ENCODE measurements at places on chromosomes 7 and 10.

- DNase-seq: no peak
These were observed 9.1 kb downstream of the FOXK1 start for GRCh38 chr7:4690953-4691856.

GRCh38 chr10:121592155-121592890 lies 5.9 kb downstream of the FGFR2 start:
- no peak for DNase-seq

DNA sequence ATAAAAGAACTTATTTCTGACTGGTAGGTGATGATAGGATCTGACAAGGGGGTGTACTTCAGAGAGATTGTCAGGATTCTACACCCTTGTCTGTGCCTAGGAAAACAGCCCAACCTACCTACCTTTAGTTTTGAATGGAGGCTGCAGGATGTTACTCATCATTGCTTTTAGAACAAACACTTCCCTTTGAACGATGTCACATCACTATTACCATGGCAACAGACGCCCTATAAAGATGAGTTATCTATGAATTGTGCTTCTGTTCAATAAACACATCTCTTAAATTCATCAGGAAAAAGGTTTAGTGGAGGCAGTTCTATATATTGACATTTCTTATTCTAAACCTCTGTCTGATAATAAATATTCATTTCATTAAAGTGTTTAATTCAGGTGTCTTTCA lies 362.4 kb downstream of the CNTNAP2 start:
- DNase-seq: no peak

DNA sequence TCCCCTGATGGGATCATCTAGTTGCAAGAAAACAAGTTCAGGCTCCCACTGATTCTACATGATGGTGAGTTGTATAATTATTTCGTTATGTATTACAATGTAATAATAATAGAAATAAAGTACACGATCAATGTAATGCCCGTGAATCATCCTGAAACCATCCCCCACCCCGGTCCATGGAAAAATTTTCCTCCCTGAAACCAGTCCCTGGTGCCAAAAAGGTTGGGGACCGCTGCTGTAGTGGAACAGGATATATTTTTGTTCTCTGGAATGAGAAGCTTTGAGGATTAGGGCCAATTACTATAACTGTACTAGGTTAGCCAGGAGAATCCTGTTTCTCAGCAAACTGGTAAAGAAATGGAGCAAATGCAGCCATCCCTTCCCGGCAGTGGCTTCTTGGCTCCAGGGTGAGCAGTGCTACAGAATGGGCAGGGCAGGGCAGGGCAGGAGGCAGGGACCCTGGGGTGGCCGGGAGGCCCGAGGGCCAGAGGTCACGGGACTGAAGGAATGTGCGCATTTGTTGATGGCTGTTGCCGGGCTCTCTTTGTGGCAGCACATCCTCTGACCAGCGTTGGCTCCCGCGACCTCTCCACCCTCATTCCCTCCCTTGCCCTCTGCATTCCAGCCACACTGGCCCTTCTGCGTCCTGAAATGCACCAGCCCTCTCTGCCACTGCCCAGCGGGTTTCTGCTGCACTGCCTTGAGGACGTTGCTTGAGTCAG lies 162.3 kb upstream of the NPS start:
- DNase-seq: no peak

- DNase-seq: no peak
These were observed 166.2 kb downstream of the CHCHD3 start for GRCh38 chr7:132915647-132916046.

- no peak for DNase-seq
These were observed 102.4 kb upstream of the LRGUK start for GRCh38 chr7:134024739-134025138.

DNA sequence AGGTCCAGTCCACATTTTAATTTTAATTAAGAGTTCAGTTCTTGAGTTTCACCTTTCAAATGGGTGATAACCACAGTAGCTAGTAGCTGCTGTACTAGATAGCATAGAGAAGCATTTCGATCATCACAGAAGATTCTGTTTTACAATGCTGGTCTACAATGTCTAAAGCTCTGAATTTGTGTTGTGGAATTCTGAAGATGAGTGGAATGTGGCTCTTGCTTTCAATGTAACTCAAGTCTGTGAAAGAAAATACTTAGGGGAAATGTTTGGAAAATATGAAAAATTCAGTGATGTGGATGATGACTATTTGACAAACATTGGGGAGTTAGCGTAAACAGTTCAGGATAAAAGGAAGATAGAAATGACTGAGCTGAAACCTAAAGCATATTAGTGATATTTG lies 139.4 kb downstream of the GNAT3 start:
- no peak for DNase-seq

GRCh38 chr10:127874671-127875448 lies 17.9 kb downstream of the CLRN3 start:
- no peak for DNase-seq

- no peak for DNase-seq
These were observed 352.6 kb downstream of the PRPF18 start for GRCh38 chr10:13939391-13939790.

DNA sequence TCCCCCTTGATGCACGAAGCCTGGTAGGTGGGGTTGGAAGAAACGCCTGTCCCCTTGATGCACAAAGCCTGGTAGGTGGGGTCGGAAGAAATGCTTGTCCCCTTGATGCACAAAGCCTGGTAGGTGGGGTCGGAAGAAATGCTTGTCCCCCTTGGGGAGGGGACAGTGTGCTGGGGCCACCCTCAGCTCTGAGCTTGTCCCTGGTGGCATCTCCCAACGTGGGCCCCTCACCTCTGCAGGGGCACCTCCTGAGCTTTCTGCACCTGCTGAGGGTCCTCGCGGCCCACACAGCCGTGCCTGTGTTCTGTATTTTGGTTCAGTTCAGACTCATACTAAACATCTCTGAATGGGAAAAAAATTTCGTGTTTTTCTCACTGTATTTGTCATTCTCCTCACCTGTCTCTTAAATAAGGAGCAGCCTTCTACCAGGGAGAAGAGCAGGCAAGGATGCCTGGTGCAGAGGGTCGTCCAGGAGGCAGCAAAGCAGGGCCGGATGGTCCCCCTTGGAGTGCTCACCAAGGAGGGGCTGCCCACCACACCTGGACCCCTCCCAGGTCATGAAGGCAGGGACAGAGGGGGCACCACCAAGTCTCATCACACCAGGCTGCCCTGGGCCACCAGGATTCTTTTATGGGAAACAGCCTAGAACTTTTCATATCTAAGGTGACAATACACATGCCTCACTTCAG lies 24.7 kb downstream of the VIPR2 start:
- no peak for DNase-seq

GRCh38 chr7:101864039-101864438 lies 46.6 kb downstream of the CUX1 start:
- no peak for DNase-seq

GRCh38 chr10:71712572-71713134 lies 6.9 kb downstream of the C10orf105 start:
- DNase-seq: no peak

DNA sequence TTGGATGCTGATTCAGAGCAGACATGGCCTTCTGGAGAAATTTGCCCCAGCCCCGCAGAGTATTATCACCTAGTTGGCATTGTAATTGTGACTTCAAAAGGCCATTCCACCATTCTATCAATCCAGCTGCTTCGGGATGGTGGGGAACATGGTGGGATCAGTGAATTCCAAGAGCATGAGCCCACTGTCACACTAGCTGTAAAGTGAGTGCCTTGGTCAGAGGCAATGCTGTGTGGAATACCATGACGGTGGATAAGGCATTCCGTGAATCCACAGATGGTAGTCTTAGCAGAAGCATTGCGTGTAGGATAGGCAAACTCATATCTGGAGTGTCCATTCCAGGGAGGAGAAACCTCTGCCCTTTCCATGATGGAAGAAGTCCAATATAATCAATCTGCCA lies 13.3 kb upstream of the TMEM248 start:
- no peak for DNase-seq

DNA sequence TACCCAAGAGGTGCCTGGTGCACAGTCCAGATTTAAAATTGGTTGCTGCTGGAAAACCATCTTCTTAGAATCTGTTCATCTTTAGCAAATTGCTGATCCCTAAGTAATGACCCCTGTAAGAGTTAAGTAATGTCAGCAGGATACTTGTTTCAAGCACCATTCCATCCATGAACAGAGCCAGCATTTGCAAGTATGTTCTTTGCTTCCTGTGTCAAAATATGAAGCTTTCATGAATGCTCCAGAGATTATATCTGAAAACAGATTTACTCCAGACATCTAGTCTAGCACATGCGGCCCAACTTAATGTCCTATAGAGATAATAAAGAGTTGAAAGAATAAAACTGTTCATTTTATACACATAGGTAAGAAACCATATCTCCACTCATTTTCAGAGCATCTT lies 98.7 kb upstream of the ZNF438 start:
- DNase-seq: no peak

- peak; percentile 63 for DNase-seq
These were observed 50.5 kb downstream of the MALSU1 start for GRCh38 chr7:23349484-23350157.

GRCh38 chr10:78899098-78899754 lies 169.5 kb upstream of the ZMIZ1 start:
- DNase-seq: no peak

- DNase-seq: no peak
These were observed 43.0 kb downstream of the NT5C2 start for GRCh38 chr10:103149991-103150622.

DNA sequence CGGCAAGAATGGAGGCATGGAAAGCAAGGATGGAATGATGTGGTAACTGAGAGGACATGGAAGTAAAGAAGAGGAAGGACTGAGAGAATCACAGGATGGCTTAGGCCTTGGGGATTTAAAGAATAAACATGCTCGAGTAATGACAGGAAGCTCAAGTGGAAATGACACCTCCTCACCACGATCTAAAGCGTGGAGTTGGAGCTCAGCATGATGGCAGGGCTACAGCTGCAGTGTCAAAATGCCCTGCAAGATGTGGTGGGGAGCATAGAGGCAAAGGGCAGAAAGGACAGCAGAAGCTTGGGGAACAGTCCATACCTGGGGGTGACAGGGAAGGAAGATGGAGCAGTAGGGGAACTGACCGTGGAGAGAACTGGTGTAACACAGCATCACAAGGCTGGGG lies 229.5 kb upstream of the PLXNA4 start:
- no peak for DNase-seq

DNA sequence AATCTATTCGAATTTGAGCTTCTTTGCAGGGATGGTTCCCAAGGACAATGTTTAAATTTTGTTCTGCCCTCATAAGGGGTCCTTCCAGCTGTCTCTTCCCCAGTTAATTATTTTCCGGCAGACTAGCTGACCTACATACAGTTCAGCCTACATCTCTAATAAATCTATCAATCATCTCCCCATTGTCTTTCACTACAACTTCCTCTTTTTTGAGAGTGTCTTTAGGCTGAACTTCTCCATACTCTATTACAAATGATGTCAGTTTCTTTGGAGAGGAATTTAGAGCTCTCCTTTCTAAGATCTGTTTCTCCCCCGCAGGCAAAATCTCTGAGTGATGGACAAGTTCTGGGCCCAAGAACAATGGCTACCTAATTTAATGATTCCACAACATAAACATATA lies 122.2 kb downstream of the PCLO start:
- DNase-seq: no peak

- DNase-seq: no peak
These were observed 42.3 kb upstream of the SP8 start for GRCh38 chr7:20828947-20829346.

DNA sequence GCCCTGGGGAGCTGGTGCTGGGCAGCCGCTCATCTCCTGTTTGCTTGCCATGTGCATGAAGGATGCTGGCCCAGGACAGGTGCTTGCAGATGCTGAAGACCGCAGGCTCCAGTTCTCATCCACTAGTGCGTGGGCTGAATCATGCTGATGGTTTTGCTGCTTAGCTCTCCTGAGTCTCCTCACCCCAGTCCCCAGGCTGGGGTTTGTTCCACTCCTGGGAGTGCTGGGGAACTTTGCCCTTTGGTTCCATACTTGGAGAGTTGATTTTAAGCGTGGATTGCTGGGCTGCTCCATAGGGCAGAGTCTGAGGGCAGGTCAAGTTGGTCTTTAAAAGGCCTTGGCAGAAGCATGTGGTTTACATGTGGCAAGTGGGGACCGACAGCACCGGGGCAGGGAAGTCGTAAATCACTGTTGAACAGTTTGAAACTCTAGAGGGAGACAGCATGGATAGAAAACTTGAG lies 9.1 kb downstream of the DYNC2I1 start:
- DNase-seq: peak; percentile 70

DNA sequence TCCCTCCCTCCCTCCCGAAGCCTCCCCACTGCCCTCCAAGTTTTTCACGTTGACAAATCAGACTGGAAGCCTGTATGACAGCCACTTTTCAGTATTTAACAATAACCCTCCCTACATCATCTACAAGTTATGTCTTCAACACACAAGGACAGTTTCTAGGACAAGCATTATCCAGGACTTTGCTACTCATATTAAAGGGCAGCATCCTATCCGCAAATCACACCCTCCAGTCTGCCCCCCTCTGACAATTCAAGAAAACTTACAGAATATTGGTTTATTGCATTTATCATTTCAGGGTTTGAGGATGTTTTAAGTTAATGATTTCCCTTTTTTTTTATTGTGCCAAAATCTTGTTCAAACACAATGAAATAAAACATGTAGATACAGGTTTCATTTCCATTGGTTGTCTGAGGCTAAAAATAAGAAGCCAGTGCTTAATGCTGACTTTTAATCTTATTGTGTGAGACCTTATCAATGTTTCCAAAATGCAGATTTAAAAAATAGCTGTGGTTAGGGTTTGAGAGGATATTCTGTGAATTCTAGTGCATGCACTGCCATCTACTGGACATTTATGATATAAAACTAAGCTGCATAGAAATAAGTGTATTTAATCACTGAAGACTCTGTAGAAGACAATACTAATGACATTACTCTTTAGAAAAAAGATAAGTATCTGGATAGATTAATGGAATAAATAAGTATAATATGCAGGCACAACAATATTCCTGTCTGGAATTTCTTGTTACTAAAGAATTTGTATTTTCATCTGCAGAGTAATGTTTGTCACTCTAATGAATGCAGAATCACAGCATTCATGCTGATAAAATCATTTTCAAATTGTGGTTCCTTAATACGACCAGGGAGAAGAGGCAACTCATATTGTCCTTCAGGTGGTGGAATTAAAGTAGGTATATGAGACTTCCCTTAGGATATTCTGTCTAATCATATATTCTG lies 64.1 kb downstream of the CAV1 start:
- DNase-seq: peak; percentile 66

GRCh38 chr10:70317272-70317942 lies 33.6 kb upstream of the NPFFR1 start:
- DNase-seq: no peak

DNA sequence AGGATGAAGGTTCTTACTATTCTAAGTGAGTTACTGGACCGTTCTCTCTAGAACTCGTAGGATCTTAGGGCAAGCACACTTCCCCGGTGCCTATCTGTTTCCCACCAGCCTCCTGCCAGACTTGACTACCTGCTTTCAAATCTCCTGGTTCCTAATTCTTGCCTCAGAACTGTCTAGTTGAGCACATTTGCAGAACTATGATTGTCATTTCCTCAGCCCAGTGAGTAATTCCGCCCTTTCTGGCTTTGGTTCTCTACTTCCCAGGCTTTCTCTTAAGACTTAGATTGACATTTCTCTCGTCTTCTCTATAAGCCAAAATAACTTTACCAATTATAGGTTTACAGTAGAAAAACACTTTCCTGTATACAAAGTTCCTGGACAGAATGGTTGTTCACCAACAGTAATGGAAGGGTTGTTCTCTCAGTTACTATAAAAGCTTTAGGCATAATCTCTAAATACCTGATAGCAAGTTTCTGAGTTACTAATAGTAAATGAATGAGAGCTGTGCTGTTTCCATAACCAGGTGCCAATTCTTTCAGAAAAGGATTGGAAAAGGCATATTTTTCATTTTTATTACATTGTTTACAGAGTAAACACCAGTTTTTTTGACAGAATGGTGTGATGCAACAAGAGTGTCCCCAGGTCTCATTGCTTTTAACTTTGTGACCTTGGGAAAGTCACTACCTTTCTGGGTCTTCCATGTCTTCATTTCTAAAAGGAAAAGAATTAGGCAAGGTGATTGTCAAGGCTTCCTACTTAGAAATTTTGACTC lies 41.1 kb downstream of the PLEKHA8 start:
- DNase-seq: no peak

Measured in HFF-Myc (cell line).